ENCODE measurements at places on chromosomes 13 and 19. TPM values are rescaled to one million over a fixed set of nuclear protein-coding genes. Genes with fewer than 3 reads are reported as not detected.

DNA sequence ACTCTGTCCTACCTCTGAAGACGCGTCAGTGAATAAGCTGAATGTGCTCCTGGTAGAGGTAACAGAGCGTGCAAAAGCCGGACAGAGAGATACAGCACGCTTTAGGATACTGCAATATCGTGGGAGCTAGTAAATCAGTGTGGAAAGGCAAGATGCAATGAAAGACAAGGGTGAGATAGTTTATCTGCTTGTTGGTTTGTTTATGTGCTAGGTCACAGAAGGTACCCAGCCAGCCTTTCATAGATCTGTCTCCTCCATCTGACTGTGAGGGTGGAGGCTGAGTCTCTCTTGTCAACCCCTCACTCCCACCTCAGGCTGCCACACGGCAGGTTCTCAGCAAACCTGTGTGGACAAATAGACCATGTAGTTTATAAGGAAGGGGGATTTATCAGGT is 904 bp upstream of the GIPC1 start:
- no peak for DNase-seq

GRCh38 chr13:43285933-43286597 is 262.7 kb downstream of the DNAJC15 start:
- DNase-seq, result no peak

- no peak for DNase-seq
Measured at GRCh38 chr13:32940601-32941000, 75.6 kb upstream of the KL start.

DNA sequence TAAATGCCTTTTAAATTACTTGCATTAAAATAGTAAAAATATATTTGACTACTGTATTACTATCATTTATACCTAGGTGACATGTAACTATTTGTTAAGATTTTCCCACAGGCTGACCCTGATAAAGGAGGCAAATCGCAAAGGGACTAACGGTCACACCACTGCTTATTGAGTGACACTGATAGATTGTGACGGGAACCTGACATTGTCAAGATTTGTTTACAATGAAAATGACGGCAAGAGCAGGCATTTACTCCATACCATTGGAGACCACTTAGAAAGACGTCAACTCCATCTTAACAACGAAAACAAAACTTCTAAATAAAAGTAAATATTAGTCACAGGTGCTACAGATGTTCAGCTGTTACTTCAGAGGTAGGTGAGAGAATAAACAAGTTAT is 289.0 kb downstream of the DACH1 start:
- DNase-seq, result no peak

DNA sequence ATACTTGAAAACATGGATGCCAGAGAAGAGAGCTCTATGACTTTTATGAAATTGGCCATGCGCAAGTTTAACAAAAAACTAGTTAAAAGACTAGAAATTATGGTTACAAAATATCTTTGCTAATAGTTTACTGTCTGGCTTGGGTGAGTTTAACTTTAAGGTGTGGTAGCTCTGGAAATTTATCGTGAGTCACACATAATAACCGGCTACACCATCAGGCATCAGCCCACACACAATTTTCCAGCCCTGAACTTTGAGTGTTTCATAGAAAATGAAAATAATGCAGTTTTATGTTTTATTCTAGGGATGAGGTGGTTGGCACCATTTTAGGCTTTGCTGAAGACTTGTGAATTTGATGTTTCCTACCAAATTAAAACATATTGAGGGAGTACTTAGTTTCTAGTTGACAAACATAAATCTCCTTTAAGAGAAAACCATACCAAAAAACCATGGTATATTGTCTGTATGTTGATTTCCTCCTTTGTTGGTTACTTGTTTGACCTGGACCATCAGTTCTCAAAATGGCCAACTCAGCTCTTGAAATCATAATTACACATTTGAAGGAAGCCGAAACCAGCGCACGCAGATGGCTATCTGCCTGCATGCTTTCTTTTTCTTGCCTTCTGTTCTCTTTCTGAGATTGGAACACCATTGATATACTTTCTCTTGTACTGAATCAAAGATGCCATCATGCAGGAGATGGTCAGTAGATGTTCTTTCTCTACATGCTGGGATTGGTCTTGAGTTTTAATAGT is 125.1 kb downstream of the AKAP11 start:
- no peak for DNase-seq

DNA sequence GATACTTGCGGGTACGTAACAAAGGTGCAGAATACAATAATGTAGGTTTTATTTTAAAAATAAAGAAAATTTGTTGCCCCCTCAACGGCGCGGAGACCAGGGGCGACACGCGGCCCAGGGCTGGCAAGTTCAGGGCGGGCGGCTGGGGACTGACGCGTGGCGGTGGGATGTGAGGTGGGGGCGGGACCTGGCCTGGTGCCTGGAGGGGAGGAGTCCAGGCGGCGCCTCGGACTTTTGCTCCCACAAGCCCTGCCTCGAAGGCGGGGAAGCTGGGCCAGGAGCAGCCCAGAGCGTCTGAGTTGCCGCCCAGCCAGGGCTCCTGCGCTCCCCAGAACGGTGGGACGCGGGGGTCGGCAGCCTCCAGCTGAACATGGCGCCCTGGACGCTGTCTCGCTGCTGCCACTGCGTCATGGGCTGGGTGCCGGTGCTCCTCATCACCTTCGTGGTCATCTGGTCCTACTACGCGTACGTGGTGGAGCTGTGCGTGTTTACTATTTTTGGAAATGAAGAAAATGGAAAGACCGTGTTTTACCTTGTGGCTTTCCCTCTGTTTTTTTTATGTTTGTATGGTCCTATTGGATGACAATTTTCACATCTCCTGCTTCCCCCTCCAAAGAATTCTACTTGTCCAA is 1122.8 kb upstream of the ATXN8OS start:
- DNase-seq, result no peak

- DNase-seq, result no peak
Measured at GRCh38 chr13:48585456-48585840, 52.6 kb upstream of the RCBTB2 start.

Gene LILRA1
- 1.7 TPM for total RNA-seq

All from vagina (tissue), 2 donors.